AG09319 (cell line): ENCODE measurements at places on chromosomes 7 and 10.

DNA sequence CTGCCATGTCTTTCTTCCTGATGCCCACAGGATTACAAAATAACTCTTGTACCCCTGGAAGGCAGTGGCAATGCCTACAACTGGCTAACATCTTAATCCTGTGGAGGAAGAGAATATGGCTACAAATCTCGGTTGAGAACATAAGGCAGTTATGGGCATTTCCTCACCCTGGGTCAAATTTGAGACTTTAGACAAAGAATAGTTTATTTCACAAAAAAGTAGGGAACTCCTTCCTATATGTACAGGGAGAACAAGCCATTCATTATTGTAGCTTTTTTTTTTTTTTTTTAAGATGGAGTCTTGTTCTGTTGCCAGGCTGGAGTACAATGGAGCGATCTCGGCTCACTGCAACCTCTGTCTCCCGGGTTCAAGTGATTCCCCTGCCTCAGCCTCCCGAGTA, 2.6 kb downstream of the ALDH18A1 start:
- no peak for DNase-seq

DNA sequence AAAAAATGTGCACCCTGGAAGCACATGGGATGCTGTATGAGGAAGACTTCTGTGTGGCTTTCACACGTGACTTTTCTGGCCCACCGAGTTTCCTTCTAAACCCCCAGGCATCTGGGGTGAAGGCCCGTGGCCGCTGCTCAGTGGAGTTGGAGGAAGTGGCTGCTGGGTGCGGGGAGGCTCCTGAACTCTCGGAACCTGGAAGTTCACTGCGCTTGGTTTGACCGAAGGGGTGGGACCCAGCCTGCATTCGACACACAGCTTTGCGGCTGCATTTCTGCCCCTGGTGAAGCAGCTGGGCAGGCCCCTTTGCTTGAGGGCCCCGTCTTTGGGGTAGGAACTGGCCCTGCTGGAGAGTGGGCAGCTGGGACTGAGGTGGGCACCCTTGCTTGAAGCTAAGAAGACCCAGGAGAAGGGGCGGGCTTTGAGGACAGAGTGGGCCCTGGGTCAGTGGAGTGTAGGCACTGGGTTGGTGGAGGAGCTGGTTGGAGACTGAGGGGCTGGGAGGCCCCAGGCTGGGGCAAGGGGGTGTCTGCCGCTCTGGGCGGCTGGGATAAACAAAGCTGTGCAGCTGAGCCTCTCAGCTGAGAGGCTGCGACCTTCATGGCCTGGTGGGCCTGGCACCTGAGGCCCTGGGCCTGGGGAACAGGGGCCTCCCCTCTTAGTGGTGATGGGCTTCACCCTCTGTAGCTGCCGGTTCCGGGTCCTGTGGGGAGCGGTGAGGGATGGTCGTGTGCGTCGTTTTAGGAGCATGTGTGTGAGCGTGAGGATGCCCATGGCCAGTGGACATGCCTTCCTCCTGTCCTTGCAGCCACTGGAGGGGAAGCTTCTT, 78.0 kb downstream of the INPP5A start:
- DNase-seq: no peak

- no peak for DNase-seq
Observed at GRCh38 chr10:22621726-22622125, 92.7 kb downstream of the PIP4K2A start.

DNA sequence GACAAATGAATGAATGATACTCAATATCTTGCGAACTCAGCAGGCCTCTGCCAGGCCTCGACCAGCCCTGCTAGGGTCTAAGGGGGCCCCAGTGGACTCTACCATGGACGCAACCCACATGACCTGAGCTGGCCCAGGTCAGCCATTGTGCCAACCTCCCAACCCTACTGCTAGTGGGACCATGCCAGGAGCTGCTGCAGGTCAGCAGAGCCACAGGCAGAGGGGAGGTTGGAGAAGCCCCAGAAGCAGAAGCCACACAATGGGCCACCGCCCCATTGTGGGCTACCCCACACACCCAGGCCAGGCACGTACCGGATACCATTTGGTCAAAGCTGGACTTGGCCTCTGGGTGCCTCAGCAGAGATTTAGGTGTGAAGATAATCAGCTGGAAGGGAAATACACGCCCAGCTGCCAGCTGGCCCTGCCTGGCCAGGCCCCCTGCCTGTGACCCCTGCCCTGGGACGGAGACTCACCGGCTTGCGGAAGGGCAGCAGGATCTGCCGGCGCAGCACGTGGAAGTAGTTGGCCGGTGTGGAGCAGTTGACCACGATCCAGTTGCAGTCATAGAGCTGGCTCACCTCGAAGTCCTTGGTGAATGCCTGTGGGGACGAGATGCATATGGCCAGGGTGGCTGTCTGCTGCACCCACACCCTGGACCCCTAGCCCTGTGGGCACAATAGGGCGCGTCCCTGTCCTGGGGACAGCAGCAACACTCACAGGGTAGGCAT, 24.5 kb downstream of the OGDHL start:
- DNase-seq: no peak

DNA sequence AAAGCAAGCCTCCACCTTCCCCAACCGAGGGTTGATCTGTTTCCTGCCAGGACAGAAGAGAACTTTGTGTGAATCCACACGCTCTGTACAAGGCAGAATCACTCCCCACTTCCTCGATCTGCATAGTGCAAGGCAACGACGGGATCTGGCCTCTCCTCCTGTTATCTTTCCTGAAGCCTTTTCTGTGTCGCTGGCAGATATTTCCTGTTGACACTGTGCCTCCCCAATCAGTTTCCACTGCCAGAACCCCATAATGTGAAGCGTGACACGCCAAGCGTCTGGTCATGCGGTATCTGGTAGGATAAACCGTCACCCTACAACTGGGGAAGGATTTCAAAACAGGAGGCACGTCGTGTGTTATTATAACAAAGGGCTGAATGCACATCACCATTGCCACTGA, 57.2 kb downstream of the FAM171A1 start:
- DNase-seq: no peak

GRCh38 chr7:111919631-111920179, 286.5 kb downstream of the DOCK4 start:
- no peak for DNase-seq

GRCh38 chr10:282294-283139, 147.3 kb downstream of the ZMYND11 start:
- DNase-seq: no peak

DNA sequence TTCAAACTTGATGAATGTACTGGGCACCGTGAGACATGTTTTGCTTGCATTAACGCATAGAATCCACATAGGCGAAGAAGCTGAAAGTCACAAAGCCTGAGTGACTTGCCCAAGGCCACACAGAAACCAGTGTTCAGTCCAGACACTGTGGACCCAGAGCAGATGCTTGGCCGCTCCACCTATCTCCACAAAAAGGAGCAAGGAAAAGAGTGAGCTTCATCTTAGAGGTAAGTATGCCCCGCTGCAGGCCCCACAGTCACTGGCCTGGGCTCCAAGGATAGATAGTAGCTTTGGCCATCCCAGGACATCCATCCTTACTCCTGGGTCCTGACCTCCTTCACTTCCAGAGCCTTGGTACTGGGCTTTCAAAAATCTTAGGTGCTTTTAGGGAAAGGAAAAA, 60.1 kb upstream of the SAMD8 start:
- DNase-seq: no peak

DNA sequence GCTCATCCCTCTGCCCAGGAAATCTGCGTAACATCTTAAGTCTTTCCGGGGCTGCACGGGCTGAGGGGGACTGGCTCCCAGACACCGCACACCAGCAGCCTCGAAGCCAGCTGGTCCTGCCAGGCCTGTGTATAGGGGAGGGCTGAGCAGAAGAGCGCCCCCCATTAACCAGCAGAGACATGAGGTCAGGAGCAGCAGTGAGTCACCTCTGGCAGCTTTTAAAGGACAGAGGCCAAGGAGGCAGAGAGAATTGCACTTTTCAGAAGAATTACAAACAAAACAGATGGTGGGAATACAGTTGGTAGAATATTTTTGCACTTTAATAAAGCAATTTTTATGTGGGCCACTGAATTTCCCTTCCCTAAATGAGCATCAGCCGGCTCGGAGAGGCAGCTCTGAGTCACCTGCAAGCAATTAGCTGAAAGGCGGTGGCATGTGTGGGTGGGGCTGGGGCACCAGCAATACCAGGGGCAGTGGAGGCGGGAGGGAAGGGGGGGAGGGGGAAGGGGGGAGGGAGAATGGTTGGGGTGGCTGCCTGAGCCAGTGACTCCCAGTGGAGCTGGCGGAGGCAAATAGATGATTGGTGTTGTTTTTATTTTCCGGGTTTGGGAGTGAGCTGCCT, 39.1 kb downstream of the GOLGA7B start:
- DNase-seq: peak; percentile 18

GRCh38 chr7:133203490-133203889, 49.4 kb upstream of the EXOC4 start:
- no peak for DNase-seq

GRCh38 chr10:131842351-131843088, 58.3 kb upstream of the PPP2R2D start:
- DNase-seq: no peak

GRCh38 chr10:71735709-71736569, 16.4 kb upstream of the C10orf105 start:
- no peak for DNase-seq

DNA sequence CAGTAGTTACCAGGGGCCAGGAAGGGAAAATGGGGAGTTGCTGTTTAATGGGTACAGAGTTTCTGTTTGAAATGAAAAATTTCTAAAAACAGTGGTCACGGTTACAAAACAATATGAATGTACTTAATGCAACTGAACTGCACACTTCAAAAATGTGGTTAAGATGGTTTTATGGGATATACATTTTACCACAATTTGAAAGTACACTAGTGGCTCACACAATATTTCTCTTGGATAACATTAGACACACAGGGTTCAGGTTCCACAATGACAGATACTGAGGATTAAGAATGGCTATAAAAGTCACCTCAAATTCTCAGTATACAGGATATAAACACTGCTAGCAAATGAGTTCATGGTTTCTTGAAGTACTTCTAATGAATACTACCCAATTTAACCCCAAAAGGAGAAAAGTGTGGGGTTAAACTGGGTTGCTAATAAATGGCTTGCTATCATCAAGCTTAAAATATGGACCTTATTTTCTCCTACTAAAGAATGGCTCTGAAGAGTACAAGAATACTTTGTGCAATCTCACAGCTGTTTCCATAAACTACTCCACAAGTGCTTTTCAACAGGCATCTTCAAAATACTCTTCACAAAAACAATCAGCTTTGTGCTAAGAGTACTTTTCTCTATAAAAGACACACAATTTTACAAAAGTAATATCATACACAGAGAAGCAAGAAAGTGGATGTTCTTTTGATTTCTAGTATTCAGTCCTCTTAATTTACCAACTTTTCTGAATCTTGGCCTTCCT, 92.9 kb downstream of the SRPK2 start:
- no peak for DNase-seq

- no peak for DNase-seq
Observed at GRCh38 chr10:4828005-4828404, 2.0 kb downstream of the AKR1E2 start.

DNA sequence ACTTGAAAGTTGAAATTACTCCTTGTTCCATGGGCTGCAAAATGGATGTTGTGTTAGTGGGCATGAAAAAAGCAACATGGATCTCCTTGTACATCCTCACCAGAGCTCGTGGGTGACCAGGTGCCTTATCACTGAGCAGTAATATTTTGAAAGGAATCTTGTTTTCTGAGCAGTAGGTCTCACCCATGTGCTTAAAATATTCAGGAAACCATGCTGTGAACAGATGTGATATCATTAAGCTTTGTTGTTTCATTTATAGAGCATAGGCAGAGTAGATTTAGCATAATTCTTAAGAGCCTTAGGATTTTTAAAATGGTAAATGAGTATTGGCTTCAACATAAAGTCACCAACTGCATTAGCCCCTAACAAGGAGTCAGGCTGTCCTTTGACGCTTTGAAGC, 316.6 kb downstream of the TYW1 start:
- no peak for DNase-seq

GRCh38 chr10:1119027-1119426, 62.8 kb downstream of the WDR37 start:
- no peak for DNase-seq

- no peak for DNase-seq
Observed at GRCh38 chr7:16791905-16792698, 12.7 kb downstream of the AGR2 start.

GRCh38 chr10:50431791-50432190, 180.5 kb upstream of the ASAH2 start:
- no peak for DNase-seq

- no peak for DNase-seq
Observed at GRCh38 chr10:93514521-93514920, 18.1 kb downstream of the CEP55 start.

- DNase-seq: no peak
Observed at GRCh38 chr7:82175319-82175718, 268.3 kb downstream of the CACNA2D1 start.

GRCh38 chr7:31788883-31789680, 102.1 kb downstream of the PPP1R17 start:
- no peak for DNase-seq

- no peak for DNase-seq
Observed at GRCh38 chr10:118957443-118957825, 72.1 kb upstream of the NANOS1 start.

GRCh38 chr10:52918714-52919305, 146.2 kb upstream of the MBL2 start:
- no peak for DNase-seq

GRCh38 chr10:3728563-3728962, 56.4 kb downstream of the KLF6 start:
- no peak for DNase-seq

GRCh38 chr10:87842220-87842641, 21.1 kb downstream of the KLLN start:
- DNase-seq: no peak

GRCh38 chr7:71543396-71543795, 411.5 kb downstream of the GALNT17 start:
- DNase-seq: no peak

DNA sequence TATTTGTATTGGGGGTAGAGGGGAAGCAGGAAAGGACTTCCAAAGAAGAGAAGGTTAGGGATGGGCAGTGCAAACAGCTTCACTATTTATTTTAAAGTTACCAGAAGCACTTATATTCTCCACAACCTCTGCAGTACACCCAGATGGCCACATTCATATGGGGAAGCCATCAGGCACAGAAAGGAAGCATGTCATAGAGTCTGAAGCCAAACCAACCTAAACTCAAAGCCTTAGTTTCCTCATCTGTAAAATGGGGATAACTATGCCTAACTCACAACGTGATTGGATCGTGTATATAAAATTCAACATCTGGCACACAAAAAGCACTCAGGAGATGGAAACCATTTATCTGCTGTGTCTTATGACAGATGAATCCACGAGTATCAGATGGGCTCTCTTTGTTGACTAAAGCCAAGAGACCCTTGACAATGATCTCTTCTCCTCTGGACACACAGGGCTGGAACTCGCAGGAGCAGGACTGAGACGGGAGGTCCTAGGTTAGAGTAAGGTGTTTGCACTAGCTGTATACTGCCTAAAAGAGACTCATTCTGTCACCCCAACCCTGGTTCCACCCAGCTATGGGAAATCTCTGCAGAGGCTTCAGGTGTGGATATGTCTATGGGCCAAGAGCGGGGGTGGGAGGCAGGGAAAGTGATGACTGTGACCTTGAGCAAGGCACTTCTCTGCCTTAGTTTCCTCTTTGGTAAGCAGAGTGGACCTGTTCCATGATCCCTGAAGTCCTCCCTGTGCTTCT, 1.8 kb downstream of the KIAA1549 start:
- DNase-seq: no peak
